Stomach (tissue), 19 donors: ENCODE measurements at places on chromosomes 16 and 17. TPM values are rescaled to one million over a fixed set of nuclear protein-coding genes. Genes with fewer than 3 reads are reported as not detected.

DNA sequence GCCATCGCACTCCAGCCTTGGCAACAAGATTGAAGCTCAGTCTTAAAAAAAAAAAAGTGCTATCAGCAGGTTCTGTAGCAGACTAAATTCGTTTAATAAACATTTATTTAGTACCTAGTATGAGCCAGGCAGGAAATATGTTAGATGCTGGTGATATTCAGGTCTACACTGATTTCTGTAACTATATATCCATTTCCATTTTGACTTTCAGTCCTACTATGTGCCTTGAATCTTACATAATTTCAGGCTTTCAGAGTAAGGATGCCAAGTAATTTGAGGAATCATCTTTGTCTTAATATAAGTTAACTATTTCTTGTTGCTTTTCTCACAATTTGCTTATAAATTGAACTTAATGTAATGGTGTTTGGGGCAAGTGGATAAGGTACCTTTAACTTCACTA is 46.2 kb downstream of the CDK12 start:
- no peak for DNase-seq

GRCh38 chr17:58352596-58353388 is 791 bp upstream of the SUPT4H1 start:
- no peak for DNase-seq

DNA sequence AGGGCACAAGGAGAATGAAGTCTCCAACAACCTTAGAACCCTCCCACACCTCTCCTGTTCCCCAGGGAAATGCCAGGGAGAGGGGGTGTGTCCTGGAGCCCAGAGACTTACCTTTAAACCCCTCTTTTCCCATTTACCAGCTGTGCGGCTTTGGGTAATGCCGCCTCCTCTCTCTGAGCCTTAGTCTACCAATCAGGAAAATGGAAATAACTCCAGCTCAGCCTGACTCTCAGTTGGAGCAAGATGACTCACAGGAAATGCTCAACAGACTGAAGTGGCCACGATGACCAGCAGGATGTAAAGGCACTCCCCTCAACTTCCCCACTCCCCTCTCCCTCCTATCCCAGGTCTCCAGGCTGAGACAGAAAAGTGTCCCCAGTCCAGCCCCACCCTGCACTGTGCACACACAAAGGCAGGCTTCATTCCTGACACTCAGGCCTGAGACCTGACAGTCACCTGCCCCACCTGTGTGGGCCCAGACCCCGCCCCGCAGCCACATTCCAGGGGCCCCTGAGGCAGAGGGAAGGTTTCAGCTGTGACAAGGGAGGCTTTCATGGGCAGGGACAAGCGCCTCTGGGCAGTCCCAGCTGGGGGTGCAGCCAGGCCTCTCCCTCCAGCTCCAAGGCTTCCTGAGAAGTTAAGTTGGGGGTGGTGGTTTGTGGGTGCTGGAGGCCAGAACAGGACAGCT is 3.0 kb upstream of the KRT15 start:
- peak; percentile 92 for DNase-seq

DNA sequence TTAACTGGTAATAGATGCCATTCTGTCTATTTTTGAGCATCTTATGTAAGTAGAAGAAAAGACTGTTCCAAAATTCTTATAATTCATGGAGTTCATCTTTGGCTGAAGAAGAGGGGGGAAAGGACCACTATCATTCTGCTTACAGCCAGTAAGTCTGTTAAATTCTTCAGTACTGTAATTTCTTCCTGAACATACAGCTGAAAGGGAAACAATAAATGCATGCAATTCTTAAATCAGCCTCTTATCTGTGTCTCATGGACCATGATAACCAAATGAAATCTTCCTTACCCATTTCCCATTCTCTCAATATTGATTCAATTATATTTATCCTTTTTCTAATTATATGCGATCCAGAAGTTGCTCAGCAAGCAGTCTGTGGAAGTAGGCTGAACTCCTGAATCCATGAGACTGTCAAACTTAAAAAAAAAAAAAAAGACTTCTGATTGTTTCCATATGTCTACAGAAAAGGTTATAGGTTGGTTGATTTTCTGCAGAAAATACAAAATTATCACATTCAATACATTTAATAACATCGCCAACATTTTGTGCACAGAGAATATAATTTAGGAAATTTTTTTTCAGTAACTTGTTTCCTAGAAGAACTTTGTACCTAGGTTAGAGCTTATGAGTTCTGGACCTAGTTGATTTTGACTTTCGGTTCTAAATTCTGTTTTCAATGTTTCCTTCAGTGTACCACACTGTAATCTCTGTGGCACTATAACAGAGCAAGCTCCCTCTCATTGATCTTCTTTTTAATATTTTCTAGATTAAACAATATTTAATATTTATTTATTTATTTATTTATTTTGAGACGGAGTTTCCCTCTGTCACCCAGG is 1.2 kb upstream of the ABCA9 start:
- DNase-seq = no peak

- DNase-seq = no peak
Measured at GRCh38 chr16:2962334-2963073, 1.6 kb upstream of the KREMEN2 start.

DNA sequence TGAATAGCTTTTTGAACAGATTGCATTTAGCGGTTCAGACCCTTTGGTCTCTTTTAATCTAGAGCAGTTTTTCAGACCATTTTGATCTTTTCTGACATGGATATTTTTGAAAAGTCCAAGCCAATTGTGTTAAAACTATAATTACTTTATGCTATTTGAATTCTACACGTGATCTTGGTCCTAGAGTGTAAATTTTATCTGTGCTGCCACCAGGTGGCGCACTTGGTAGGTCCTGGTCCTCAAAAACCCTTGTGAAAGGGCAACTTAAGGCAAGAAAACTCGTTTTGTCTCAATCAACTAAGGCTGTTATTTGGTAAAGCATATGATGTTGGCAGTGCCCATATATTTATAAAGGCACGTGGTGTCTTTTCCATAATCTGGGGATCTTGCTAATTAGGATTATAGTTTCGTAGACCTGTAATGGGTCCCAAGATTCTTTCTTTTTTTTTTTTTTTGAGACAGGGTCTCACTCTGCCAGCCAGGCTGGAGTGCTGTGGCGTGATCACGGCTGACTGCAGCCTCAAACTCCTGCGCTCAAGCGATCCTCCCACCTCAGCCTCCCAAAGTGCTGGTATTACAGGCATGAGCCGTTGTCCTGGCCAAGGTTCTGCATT is 43.9 kb upstream of the TEX2 start:
- DNase-seq = peak; percentile 86

GRCh38 chr16:4115209-4115948 is 863 bp downstream of the ADCY9 start:
- peak; percentile 85 for DNase-seq

The MEIOC gene
- polyA plus RNA-seq = not detected

The KRT31 gene
- polyA plus RNA-seq = 3.1 TPM

The GLP2R gene
- polyA plus RNA-seq = 6.4 TPM

The CDH5 gene
- 6.0 TPM for polyA plus RNA-seq

The CIITA gene
- 18.4 TPM for polyA plus RNA-seq

The DHRS7C gene
- polyA plus RNA-seq = not detected
